ENCODE measurements at places on chromosomes 2 and 18. TPM values are rescaled to one million over a fixed set of nuclear protein-coding genes. Genes with fewer than 3 reads are reported as not detected.

DNA sequence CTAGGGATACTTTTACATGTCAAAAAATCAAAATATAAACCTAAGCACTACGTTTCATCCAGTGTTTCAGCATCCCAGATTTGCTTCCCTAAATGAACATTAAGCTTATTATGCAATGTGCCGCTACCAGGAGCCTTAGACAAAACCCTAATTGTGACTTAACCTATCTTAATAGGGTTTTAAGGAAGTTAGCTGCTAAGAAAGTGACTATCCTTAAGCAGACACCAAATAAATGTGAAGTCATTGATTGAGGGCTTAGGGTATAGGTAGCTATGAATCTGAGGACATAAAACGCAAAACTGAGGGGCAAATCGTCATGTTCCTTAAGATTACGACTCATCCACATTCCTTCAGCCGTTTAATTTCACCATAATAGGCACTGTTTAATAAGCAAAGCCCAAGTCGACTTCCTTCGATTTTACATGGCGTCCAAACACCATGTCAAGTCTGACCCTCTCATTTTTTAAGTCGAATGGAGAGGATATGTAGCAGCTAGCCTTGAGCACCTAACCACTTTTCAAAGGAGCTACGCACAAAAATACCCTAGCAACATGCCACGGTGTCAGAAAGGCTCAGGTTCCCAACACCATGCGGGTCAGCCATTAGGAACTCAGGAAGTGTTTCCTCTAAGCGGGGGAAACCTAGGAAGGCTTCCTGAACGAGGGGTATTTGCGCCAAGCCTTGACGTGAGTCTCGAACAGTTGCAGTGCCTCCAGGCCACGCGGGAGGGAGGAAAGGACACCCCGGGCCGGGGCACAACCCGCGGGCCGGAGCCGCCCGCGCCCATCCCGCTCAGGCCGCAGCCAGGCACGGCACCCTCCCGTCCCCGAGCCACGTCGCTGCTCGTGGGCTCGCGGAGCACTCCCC is 1.0 kb downstream of the HDLBP start:
- no peak for DNase-seq

- DNase-seq: no peak
Observed at GRCh38 chr2:44741507-44741906, 200.0 kb upstream of the SIX3 start.

- peak; percentile 93 for DNase-seq
Observed at GRCh38 chr2:74529357-74530238, at the start of the genes AUP1 and HTRA2. Gene AUP1, minus strand, starts transcription at chr2:74529706. Its CDS starts 77 bp downstream, at chr2:74529629. Gene HTRA2, plus strand, starts transcription at chr2:74529933. Its CDS starts 74 bp downstream, at chr2:74530007.

The COLEC12 gene
- 0.06 TPM for total RNA-seq

GRCh38 chr18:50014606-50015005 is 180.3 kb downstream of the MYO5B start:
- DNase-seq: no peak

The SERPINB13 gene
- total RNA-seq: not detected

GRCh38 chr2:105417857-105418436 is 19.1 kb upstream of the FHL2 start:
- no peak for DNase-seq

The ERBB4 gene
- total RNA-seq: not detected

The MLPH gene
- total RNA-seq: not detected

GRCh38 chr2:201913201-201913600 is 106.9 kb downstream of the CDK15 start:
- DNase-seq: no peak

DNA sequence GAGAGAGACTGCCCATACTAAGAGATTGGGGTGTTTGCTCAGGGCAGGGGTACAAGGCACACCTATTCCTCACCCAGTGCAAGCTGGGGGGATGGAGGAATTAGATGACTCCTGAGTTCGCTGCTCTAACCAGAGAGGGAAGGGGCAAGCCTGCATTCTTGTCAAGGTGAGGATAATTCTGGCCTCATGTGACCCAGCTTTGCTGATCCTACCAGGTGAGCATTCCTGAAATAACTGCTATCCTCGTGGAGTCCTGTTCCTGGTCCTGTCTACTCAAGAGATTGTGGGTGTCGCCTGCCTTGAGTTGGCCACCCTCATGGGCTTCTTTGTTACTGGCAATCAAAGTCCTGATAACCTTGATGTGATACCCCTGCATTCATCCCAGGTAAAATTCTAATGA is 206.0 kb downstream of the SPP2 start:
- DNase-seq: no peak

The VSNL1 gene
- total RNA-seq: not detected

The MAP3K19 gene
- not detected for total RNA-seq

The SNTG2 gene
- 2.9 TPM for total RNA-seq

- no peak for DNase-seq
Observed at GRCh38 chr2:69624131-69624530, 19.4 kb downstream of the AAK1 start.

- DNase-seq: no peak
Observed at GRCh38 chr2:52000151-52000855, 968.4 kb upstream of the NRXN1 start.

DNA sequence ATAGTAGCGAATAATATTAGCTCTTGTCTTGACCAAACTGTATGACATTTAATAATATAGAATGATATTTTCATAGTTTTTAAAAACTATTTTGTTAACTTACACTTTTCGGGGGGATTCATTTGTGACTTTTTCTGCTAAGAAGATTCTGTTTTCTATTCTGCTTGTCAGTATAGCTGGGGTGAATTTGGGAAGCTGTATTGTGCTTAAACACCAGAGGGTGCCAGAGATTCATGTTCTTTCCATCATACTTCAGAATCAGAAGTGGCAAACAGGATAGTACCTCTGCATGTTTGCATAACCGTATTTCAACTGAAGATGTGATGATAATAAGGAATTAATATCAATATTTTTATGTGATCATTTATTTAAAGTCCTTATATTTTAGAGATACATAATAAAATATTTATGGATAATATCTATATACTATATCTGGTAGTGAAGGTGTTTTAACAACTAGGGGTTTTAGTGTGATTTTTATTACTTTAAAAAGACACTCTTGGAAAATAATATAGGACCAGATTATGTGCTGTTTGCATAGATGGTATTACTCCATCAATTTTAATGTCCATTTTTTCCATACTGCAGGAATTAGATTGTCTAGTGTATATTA is 81.0 kb downstream of the TAF4B start:
- DNase-seq: no peak

The MAP4K3 gene
- 12.1 TPM for total RNA-seq

- peak; percentile 68 for DNase-seq
Observed at GRCh38 chr2:29009711-29010677, 28.9 kb downstream of the TOGARAM2 start.

GRCh38 chr18:79921984-79922965 is 29.2 kb downstream of the SLC66A2 start:
- DNase-seq: peak; percentile 17

- DNase-seq: no peak
Observed at GRCh38 chr2:20186078-20186854, 38.7 kb downstream of the SDC1 start.

DNA sequence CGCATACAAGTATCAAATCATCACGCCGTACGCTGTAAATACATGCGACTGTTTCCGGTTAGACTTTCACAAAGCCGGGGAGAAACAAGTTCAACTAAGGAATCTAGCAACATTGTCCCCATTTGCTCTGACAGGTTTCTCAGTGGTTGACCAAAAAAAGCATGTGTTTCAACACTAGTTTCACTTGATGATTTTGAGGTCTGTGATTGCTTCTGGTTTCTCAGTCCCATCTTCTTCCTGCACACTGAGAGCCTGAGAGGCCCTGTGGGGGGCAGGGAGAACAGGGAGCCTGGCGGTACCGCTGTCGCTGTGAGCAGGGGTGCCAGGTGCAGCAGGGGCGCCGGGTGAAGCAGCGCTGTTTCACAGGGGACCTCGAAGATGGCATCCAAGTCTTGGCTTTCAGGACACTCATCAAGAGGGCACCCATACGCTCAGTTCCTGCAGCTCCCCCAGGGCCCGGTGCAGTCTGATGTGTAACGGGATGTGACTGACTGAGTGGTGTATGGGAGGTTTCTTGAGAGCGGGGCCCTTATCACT is 270.9 kb downstream of the TWIST2 start:
- DNase-seq: peak; percentile 38

DNA sequence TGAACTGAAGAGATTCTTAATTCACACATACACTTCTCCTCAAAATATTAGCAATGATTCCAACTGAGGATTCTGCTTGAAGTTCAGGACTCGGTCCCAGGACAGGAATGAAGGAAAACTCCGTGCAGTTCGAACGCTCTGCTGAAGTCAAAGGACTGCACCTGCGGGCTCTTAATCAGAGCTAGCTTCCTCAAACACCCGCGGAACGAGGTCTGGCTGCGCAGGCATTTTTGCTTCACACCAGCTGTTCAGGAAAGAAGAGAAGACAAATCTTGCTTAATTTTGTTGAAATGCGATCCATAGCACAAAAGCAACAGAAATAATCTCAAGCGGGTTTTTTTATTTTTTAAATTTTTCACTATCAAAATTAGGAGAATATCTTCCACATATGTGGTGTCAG is 175.6 kb downstream of the LAMA1 start:
- no peak for DNase-seq

The RPS27A gene
- total RNA-seq: 1,051 TPM

GRCh38 chr2:237214030-237214675 is 128.5 kb downstream of the COPS8 start:
- no peak for DNase-seq

The NT5DC4 gene
- not detected for total RNA-seq

- DNase-seq: no peak
Observed at GRCh38 chr2:216539791-216540241, 41.2 kb downstream of the RPL37A start.

DNA sequence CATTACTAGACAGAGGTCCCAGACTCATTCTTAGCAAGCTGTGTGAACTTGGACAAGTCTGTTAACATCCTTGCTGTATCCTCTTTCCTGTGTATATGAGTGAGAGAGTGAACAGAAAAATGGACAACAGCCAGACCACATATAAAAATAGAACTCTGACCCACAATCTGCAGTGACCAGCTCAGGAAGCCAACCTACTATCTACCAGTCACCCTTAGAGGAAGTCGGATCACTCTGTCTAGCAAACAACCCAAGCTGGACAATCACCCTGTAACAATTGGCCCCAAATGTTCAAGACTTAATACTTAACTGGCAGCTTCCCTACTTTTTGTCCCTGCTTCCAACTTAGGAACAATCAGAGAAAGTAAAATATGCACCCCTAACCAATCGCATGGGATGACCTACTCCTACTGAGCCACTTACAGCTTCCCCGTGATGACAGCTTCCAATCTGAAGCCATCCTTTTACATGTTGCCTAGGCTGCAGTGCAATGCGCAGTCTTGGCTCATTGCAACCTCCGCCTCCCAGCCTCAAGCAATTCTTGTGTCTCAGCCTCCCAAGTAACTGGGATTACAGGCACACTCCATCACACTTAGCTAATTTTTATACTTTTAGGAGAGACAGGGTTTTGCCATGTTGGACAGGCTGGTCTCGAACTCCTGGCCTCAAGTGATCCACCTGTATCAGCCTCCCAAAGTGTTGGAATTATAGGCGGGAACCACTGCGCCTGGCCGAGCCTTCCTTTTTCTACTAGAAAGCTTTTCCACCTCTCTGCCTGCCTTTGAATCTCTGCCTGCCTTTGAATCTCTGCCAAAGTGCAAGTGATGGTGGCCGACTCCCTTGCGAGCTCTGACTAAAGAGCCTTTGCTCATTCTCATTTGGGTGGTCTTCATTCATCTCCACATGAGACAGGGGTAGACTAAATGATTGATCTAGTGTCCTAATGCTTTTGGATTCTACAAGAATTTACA is 158.3 kb upstream of the NDUFV2 start:
- DNase-seq: no peak

The SALL3 gene
- total RNA-seq: not detected

- DNase-seq: no peak
Observed at GRCh38 chr2:1544478-1545069, 131.3 kb downstream of the TPO start.

The IL1R2 gene
- 0.53 TPM for total RNA-seq

The CIB4 gene
- not detected for total RNA-seq

GRCh38 chr2:151905963-151906632 is 77.9 kb upstream of the ARL5A start:
- DNase-seq: no peak

GRCh38 chr2:217606296-217606695 is 396.5 kb downstream of the TNS1 start:
- no peak for DNase-seq

GRCh38 chr2:66865161-66865560 is 430.2 kb downstream of the MEIS1 start:
- DNase-seq: no peak

The DUSP19 gene
- 1.7 TPM for total RNA-seq

DNA sequence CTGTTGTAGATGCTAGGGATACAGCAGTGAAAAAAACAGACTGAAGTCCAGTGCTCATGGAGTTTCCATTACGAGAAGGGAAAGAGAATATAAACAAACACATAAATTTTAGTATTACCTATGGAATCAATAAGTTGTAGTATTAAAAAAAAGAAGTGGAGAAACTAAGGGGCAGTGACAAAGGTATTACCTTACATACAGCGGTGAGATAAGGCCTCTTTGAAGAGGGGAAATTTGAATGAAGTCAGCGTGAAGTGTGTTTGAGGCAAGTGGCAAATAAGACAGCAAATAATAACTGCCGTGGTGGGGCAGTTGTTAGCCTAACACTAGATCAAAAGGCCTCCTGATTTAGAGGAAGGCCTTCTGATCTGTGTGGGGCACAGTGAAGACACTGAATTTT is 57.9 kb downstream of the TLK1 start:
- DNase-seq: no peak

DNA sequence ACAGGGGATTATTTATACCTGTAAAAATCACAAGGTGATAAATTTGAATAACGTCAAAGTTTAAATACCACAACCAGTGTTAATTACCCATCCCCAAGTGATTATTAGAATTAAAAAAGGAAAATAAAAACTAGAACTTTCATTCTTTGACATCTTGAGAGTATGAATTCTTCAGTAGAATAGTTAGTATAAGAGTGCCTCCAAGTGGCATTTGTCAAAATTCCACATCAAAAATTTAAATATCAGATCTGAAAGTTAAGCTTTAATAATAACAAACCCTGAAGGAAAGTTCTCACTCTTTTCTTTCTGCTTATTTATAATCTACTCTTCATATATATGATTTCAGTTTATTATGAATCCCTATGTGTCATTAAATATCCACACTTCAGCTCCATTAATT is 273.7 kb upstream of the KYNU start:
- DNase-seq: no peak

The SOCS6 gene
- 1.8 TPM for total RNA-seq

The RAMP1 gene
- 0.68 TPM for total RNA-seq

- no peak for DNase-seq
Observed at GRCh38 chr2:183825710-183826109, 701.5 kb downstream of the NUP35 start.

The ARMC9 gene
- total RNA-seq: 2.0 TPM

GRCh38 chr18:9894454-9895068 is 8.8 kb downstream of the TXNDC2 start:
- no peak for DNase-seq

All from activated naive CD8-positive, alpha-beta T cell treated with anti-CD3 and anti-CD28 coated beads, Interleukin-2, amount 10 ng/mL, durations not matched to agents 7 days and 5 days (primary cell).